ENCODE measurements at places on chromosomes 1 and 21. TPM values are rescaled to one million over a fixed set of nuclear protein-coding genes. Genes with fewer than 3 reads are reported as not detected.

Gene MANEAL
- total RNA-seq: 6.3 TPM

Gene RGS13
- total RNA-seq: not detected

Gene PRKAA2
- total RNA-seq: not detected

Gene RPE65
- total RNA-seq: not detected

Gene GJA9
- total RNA-seq: not detected

Gene NPL
- total RNA-seq: 7.3 TPM

Gene AMY1C
- total RNA-seq: not detected

Gene FCMR
- 53.1 TPM for total RNA-seq

Gene VTCN1
- total RNA-seq: not detected

Gene S100A4
- total RNA-seq: 125 TPM

Gene KRTAP19-1
- total RNA-seq: not detected

Gene KCNK1
- total RNA-seq: 0.59 TPM

Gene DIO1
- not detected for total RNA-seq

Gene FAM177B
- not detected for total RNA-seq

Gene CFHR1
- not detected for total RNA-seq

Gene AGMAT
- total RNA-seq: 20.3 TPM

Gene SHISA4
- total RNA-seq: 0.48 TPM

Gene FRRS1
- total RNA-seq: 3.0 TPM

Gene NBL1
- 38.0 TPM for total RNA-seq

Gene CACNA1S
- total RNA-seq: not detected

Gene C1orf226
- not detected for total RNA-seq

Gene PTCH2
- total RNA-seq: 0.46 TPM

Gene CHD1L
- 69.6 TPM for total RNA-seq

Gene LUZP1
- total RNA-seq: 20.7 TPM

Gene TINAGL1
- total RNA-seq: not detected

Gene POFUT2
- 13.4 TPM for total RNA-seq

Gene OVAAL
- total RNA-seq: not detected

Gene HFM1
- total RNA-seq: not detected

Gene USP48
- total RNA-seq: 61.1 TPM

Gene MUTYH
- 62.9 TPM for total RNA-seq
